ENCODE measurements at places on chromosomes 6 and 20. TPM values are rescaled to one million over a fixed set of nuclear protein-coding genes. Genes with fewer than 3 reads are reported as not detected.

DNA sequence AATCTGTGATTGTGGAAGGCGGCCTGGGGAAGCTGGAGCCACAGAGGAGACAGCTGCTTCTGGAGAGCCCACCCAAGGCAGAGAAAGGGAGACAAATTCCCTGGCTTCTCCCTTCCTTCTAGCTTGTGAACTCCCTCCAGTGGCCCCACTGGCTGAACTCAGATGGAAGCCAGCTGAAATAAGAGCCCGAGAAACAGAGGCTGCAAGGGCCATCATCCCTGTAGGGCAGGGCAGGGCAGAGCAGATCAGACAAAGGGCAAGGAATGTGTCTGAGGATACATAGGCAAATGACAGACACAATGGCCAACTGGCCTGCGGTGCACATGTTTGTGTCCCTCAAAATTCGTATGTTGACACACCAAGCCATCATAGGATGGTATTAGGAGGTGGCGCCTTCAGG lies 25.3 kb downstream of the MDFI start:
- no peak for DNase-seq

DNA sequence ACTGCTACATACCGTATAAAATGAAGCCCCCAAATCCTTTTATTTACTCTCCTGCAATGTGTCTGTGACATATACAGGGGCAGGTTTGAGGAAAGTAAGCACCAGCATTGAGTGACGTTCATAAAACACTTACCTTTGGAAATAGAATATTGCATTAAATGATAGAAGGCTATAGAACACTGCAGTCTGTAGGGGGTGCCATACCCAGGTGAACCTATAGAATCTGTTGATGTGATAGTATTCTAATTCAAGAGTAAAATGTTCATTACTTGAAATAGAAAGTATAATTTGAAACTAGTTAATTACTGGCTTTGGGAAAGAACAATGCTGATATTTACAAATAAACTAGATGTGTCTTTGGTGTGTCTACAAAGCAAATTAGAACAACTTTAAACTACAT lies 47.0 kb upstream of the PRL start:
- DNase-seq = no peak

- DNase-seq = no peak
These were observed 33.9 kb upstream of the PTPRK start for GRCh38 chr6:128554302-128554701.

- no peak for DNase-seq
These were observed 13.0 kb downstream of the SLC2A4RG start for GRCh38 chr20:63752411-63753101.

DNA sequence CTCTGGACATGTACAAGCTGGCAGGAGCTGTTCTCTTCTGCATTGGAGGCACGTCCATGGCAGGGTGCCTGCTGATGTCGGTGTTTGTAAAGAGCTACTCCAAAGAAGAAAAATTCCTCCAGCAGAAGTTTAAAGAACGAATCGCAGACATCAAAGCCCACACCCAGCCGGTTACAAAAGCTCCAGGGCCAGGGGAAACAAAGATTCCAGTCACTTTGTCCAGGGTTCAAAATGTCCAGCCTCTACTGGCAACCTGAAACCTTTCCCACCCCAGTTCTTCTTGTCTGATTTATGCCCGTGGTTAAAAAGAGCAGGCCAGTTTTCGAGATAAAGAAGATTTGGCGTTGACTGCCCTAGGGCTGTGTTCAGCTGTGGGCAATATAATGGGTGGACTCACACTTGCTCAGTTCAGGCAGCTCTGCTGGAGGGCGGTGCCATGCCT lies 19.7 kb downstream of the NRSN1 start:
- no peak for DNase-seq

The TINAG gene
- not detected for total RNA-seq

The GPRC6A gene
- total RNA-seq = not detected

- no peak for DNase-seq
These were observed 141.5 kb downstream of the MYB start for GRCh38 chr6:135322427-135323201.

The ZNF292 gene
- 95.1 TPM for total RNA-seq

DNA sequence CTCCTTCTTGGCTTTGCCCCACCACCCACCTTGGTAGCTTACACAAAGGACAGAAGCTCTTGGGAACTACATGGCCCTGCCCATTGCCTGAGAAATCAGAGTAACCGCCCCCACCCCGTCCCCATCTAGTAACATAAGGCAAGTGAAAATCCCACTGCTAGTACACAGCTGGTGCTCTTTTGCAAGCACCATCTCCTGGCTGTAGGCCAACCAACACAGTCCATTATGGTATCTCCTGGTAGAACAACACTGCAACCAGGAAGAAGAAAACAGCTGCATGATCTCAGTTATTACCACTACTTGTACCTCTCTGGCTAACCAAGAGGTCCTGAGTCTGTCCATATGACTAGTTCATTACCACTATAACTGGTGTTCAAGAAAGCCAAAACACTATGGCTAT lies 841.1 kb upstream of the MANEA start:
- DNase-seq = no peak

The TRIM31 gene
- not detected for total RNA-seq

DNA sequence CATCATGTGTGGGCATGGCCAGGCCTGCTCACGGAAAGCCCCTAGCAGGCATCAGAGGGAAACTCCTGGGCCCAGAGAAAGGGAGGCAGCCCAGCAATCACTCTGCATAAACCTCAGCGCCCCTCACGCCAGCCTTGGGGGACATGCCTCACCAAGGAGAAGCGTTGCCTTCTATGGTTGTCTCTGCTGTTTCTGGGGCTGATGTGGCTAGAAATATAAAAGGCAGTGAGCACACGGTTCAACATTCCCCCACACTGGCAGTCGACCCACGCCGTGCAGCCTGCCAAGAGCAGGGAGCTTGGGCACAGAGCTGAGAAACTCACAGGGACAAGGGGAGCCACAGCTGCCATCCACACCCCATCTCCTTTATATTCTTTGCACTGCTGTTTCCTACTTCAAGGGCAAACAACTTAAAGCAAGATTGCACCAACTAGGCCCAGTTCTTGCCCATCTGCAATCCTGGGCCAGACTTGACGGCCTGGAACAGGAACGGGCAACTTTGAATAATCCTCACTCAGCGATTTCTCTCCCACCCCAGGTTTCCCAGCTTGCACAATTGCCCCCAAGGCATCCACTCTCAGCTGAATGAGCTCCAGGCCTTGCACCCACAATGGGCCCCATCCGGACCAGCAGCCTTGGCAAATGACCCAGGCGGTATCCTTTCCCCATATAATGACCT lies 35.5 kb upstream of the FOXC1 start:
- DNase-seq = no peak

GRCh38 chr6:52420668-52421358 lies 671 bp downstream of the EFHC1 start:
- no peak for DNase-seq

DNA sequence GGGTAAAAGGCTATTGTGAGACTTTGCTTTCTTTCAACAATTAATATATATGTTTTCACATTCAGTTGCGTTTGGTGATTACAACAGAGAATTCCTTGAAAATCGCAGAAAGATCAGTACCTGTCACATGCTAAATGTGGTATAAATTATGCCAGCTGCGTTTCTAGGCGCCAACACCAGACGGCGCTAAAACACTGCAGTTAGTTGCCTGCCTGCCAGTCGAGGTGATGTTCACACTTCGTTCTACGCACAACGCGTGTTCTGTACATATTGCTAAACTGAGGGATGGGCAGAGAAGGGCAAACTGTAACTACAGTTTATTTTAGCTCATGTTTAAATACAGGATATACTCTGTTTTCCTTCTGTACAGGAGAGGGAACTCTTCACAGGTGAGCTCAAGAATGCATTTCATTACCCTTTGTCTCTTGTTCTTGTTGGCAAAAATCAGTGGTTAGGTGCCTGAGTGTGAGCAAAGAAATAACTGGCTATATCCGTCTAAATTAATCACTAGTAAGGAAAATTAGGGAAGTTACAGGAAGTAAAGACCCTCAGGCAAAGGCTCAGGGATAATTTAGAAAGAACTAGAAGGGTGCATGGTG lies 100.1 kb upstream of the RGS17 start:
- DNase-seq = no peak

GRCh38 chr6:7580927-7581618 lies 8.9 kb upstream of the SNRNP48 start:
- no peak for DNase-seq

The ENPP4 gene
- total RNA-seq = 22.2 TPM

GRCh38 chr20:20549704-20550103 lies 162.7 kb downstream of the RALGAPA2 start:
- no peak for DNase-seq

GRCh38 chr6:149500096-149500495 lies 15.3 kb upstream of the ZC3H12D start:
- DNase-seq = no peak

- DNase-seq = no peak
These were observed 214.4 kb downstream of the EYA2 start for GRCh38 chr20:47108994-47109393.
